ENCODE measurements at places on chromosomes 3 and 15.

DNA sequence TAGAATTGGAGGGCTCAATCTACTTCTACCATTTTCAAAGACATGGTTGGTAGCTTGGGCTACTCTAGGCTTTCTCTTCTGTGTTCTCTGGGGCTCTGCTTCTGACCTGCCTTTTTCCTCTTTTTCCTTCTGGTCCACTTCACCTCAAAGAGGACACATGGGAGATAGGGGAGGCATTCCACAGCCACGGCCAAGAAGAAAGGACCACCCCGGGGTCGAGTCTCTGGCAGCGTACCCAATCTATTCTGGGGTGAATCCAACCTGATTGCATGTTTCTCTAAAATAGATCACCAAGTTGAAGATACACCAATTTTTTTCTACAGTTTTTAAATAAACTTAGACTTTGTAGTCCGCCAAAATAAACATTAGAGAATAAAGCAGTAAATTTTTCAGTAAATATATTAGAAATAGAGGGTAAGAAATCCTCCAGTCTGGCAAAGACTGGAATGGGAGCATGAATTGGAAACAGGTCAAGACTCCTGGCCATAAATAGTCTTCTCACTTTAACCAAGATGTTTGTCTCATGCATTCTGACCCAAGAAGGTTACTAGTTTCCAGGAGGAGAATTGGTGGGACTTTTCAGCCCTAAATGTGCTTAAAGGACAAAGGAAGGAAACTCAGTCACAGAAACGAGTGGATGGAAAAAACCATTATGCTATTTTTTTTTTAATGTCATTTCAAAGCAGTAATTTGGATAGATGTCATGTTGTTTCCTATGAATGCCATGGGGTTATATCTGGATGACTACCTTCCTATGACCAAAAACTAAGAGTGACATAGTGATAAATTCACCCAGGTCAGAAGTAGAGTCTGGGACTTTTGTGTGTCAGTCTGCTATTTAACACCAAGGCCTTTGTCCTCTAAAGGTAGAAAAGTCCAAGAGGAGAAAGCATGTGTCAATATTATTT, 71.3 kb upstream of the PHLDB2 start:
- no peak for DNase-seq

- DNase-seq, result no peak
Measured at GRCh38 chr3:14211621-14212020, 33.0 kb downstream of the LSM3 start.

DNA sequence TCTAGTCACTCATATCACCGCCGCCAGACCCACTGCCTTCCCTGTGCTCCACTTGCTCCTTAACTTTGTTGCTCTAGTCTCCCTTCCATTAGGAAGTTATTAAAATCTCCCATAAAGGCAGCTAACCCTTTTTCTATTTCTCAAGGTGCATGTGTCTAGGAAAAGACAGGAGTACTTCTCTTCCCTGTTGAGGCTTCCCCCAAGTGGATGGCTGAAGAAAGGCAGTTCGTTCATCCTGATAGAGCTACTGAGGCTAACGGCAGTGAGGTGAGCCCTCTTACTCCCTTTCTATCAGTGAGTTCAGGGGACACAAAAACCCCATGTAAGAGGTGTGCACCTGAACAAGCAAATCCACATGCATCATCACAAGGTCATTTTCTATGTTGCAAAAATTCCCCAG, 397.8 kb downstream of the IGSF11 start:
- DNase-seq, result no peak

- DNase-seq, result no peak
Measured at GRCh38 chr15:59649603-59650002, 7.7 kb downstream of the GTF2A2 start.

GRCh38 chr3:16768956-16769355, 115.8 kb upstream of the PLCL2 start:
- DNase-seq, result no peak

DNA sequence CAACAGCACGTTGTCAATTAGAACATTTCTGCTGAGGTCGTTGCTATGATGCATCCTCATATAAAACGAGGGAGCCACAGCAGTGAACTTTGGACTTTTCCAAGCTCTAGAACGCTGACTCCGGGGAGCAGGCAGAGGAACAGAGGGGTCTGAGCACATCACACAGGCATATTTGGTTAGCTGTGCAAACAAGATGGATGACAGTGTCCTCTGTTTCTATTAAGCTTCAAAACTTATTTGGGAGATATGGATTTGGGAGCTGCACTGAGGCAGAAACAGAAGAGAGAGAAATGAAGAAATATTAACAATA, 278.0 kb upstream of the TBL1XR1 start:
- no peak for DNase-seq

- no peak for DNase-seq
Measured at GRCh38 chr3:66442254-66443117, 58.3 kb downstream of the LRIG1 start.

GRCh38 chr3:171229173-171229572, 202.7 kb upstream of the SLC2A2 start:
- DNase-seq, result no peak

GRCh38 chr15:31343831-31344230, 17.2 kb downstream of the KLF13 start:
- DNase-seq, result no peak

DNA sequence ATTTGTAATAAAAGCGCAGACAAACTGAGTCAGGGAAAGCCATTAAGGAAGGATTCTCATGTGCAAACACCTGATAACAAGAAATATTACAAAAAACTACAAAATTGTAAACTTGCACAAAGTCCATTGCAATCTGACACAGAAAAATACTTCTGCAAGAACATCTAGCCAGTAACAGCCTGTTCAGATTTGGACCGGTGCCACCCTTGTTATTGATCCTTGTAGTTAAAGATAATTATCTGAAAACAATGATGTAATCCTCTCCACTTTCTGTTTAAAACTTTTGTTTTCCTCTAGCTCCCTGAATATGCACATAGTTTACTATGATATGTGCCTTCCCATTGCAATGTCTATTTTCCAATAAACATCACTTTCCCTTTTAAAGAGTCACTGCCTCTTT, 1090.2 kb downstream of the PLOD2 start:
- no peak for DNase-seq

- no peak for DNase-seq
Measured at GRCh38 chr3:146431240-146431639, 38.1 kb downstream of the PLSCR2 start.

DNA sequence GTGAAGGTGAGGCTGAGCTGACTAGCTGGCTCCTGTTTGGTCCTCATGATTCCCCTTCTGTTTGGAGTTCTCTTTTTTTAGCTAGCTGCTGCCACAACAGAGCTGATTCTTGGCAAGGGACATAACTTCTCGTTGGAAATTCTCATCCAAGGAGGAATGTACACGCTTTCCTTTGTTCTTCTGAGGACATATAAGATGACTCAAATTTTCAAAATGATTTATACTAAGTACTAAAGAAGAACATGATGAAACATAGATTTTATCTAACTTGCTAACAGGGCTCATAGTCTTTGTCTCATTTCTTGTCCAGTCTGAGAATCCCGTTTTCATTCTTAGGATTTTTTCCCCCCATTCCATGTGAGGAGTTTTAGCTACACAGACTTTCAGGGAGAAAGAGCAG, 2.9 kb upstream of the TFG start:
- no peak for DNase-seq

DNA sequence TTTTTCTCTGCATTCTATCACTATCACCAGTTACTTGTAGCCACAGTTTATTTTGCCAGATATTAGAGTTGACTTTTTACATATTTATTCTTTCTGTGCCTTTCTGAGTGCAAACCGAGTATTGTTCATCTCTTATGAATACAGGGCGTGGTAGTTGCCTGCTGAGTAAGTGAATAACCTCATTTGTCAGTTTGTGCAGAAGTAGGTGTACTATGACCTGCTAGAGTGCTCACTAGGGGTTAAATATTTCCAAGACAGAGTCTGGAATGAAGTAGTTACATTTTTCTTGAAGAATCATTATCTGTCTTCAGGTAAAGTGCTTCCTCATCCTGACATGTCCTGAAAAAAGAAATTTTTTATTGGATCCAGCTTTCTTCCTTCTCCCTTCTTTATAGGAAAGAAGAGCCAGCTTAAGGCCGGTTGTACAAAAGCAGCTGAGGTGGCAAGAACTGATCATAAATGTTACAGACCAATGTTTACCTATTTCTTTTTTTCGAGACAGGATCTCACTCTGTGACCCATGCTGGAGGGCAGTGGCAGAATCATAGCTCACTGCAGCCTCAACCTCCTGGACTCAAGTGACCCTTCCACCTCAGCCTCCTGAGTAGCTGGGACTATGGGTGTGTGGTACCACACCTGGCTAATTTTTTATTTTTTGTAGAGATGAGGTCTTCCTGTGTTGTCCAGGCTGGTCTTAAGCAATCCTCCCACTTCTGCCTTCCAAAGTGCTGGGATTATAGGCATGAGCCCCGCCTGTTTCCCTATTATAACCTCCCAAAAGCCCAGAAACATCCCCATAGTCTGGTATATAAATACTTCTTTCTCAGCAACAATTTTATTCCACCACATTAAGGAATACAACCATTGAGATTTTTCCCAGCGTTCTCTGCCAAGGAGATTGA, 182.5 kb downstream of the TPRG1 start:
- DNase-seq, result no peak

DNA sequence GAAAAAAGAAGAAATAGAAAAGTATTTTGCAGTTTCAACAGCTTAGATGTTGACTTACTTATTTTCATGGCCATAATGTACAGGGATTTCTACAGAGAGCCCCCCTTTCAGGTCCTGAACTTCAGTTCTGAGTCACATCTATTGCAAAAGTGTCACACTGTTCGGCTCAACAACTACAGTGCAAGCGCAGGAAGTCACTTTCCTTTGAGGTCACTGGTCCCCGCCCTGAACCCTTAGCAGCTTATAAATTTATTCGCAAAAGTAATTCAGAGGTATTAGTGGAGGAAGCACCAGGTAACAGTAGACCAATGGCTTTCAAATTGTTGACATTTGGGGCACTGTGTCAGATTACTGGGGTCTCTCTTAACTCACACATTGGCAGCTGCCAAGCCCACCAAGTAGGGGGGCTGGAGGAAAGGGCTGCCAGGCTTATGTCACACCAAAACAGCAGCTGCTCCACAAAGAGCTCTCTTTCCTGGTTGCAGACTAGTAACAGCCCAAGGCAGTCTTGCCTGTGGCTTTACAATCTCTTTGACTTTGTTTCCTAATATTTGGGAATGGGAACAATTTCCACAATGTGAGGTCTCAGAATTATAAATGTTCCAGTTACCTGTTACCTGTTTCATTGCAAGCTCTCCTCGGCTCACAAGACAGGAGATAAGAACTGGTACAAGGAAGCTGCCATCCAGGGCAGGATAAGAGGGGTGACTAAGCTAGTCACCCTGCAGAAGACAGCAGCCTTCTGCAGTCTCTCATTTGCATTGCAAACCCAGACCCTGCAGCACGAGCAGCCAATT, 130.2 kb upstream of the STRIT1 start:
- peak; percentile 81 for DNase-seq

DNA sequence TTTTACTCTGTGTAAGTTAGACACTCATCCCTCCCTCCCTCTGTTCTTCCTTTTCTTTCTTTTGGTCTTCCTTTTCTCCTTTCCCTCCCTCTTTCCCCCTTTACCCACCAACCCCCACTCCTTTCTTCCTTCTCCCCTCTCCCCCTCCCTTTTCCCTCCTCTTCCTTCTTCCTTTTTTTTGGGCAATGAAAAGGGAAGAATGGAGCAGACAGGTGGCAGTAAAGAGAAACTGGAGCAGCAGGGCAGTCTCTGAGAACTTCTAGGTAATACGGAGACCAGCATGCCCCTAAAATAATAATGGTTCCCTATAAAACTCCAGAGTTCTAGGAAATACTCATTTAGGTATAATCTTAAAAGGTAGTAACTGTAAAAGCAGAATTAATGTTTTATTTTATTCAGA, 11.4 kb upstream of the GPR171 start:
- no peak for DNase-seq

DNA sequence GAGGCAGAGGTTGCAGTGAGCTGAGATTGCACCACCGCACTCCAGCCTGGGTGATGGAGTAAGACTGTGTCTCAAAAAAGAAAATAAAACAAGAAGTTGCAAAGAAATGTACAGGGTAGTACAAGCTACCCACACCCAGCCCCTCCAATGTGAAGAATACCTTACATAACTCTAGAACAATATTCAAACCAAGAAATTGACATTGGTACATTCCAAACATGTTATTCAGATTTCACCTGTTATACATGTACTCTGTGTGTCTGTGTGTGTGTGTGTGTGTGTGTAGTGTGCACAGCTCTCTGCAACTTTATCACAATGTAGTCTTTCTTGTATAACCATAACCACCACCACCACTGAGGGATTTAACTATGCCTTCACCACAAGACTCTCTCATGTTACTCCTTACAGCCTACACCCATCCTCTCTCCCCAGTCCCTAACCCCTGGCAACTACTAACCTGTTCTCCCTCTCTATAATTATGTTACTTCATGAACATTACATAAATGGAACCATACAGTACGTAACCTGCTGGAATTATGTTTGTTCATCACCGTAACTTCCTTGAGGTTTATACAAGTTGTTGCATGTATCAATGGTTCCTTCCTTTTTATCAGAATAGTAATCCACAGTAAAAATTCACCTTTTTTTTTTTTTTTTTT, 16.2 kb upstream of the TJP1 start:
- no peak for DNase-seq

GRCh38 chr3:57157545-57157944, 7.6 kb downstream of the IL17RD start:
- DNase-seq, result no peak

Data from esophagus muscularis mucosa (tissue), 4 donors.